Activated CD8-positive, alpha-beta memory T cell treated with anti-CD3 and anti-CD28 coated beads for 48 hours (primary cell): ENCODE measurements at places on chromosomes 7 and 10.

GRCh38 chr10:59945590-59945989, 39.2 kb upstream of the CCDC6 start:
- no peak for DNase-seq

- no peak for DNase-seq
These were observed 19.9 kb upstream of the PCGF5 start for GRCh38 chr10:91200314-91201212.

- DNase-seq: no peak
These were observed 22.4 kb upstream of the DRGX start for GRCh38 chr10:49418328-49418727.

DNA sequence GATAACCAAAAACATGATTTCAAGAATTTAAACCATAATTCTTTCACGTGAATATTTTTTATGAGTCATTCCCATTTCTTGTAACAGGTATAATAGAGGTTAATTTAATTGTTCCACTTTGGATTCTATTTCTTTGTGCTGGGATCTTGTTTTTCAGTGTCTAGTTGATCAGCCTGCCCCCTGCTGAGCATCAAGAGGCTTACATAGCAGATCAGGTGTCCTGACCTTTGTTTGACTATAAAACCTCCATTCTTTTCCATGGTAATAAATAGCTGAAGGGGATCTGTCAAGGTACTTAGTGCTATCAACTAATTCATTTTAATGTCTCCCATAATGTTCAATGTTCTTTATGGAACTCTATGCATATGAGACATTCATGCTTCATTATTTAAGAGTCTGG, 4.9 kb downstream of the COL17A1 start:
- DNase-seq: no peak

DNA sequence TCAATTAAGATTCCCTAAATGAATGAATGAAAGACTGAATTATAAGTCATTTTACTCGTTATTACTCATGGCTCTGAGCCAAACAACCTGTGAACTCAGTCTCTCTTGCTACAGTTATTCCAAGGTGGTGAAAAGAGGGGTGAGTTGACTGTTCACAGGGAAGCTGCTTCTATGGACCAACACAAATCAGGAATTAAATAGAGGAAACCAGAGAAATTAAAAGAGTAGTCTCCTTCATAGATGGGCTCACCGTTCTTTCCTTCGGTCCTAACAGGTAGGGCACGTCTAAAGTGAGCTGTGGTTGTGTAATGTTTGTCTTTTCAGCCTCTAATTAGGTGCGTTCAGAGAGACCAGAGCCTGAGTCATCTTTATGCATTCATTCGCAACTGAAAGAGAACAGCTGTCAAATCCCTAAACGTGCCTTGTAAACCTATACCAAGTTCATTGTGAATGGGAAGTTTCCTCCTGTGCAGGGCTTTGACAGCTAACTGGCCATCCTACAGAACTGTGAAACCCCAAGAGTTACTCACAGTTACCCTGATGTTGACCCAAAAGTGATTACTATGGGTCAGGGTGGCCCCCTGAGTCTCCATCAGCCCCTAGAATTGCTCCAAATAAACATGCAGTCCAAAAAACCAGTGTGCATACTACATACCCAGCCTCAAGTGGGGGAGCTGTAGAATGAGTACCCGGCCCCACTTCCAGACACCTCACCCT, 18.2 kb upstream of the C10orf53 start:
- no peak for DNase-seq

- DNase-seq: no peak
These were observed 202.3 kb downstream of the GRID1 start for GRCh38 chr10:86164174-86164774.

GRCh38 chr7:73977619-73978618, 50.1 kb upstream of the ELN start:
- DNase-seq: no peak

- no peak for DNase-seq
These were observed 51.1 kb upstream of the TSPAN13 start for GRCh38 chr7:16702441-16702840.

GRCh38 chr7:73827567-73828106, 3.2 kb upstream of the CLDN4 start:
- no peak for DNase-seq

- DNase-seq: no peak
These were observed 53.7 kb upstream of the CD36 start for GRCh38 chr7:80584778-80585177.

DNA sequence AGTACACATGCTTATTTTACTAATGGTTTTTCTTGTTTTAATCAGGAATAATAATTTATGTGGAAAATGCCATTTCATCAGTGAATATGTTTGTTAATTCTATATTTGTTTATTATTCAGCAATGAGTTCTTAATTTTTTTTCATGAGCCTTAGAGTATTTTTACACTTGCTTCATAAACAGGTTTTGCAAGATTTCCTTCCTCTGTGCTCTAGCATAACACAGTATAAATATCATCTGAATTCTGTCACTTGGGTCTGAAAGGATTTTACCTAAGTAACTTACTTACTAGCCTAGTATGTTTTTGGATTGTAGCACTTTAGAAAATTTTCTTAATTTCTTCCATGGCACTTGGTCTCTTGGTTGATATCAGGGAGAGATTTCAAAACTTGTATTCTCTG, 45.8 kb downstream of the GLCCI1 start:
- no peak for DNase-seq

- no peak for DNase-seq
These were observed 11.8 kb upstream of the TSPAN12 start for GRCh38 chr7:120869700-120870099.

DNA sequence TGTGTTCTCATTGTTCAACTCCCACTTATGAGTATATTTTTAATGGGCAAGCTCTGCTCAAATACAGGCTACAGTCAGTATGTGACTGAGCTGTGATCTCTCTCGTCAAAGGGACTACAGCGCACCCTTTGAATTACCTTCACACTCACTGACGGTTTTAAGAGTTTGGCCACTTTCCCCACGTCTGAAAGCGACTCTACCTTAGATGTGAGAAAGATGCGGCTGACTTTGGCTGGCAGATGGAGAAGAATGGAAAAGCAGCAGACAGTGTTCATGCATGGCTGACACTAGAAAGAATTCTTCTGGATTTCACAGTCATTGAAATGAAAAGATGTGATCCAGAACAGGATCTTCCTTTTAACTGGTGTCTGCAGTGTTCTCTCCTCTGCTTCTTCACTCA, 2.0 kb upstream of the ATRNL1 start:
- DNase-seq: no peak

DNA sequence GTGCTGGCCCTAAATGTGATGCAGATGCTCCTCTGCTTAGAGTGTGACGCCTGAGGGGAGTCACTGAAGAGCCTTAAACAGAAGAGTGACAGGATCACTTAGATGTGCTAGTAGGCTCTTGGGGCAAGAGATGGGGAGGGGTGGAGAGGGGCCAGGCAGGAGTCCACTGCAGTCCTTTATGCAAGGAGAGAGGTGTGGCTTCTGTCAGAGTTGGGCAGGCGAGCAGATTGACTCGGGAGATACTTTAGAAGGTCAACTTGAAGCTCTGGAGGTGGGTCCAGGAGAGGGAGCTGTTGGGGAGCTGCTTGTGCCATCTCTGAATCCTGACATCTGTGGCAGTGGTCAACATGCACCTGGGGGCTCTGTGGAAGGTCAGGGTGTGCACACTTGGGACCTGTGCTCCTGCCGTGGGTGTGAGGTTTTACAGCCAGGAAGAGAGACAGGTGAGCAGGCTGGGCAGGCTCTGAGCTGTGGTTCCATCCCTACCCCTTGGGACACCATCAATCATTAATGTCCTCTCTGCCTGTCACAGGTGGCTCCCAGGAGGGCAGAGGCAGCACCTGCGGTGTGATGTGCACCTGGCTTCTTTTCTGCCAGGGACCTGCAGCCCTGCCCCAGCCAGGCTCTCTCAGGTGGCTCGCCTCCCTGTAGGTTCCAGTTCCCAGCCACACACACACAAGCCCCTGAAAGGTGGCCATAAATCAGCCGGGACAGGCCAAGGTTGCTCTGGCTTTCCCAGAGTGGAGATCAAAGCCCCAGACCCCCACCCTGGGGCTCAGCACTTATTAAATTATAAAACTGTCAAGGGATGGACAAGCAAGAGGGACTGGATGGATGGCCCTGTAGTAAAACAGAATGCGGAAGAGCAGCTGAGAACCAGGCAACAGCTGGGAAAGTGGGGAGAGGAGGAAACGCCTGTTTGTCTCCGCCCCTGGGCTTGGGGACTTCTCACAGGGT, 14.0 kb downstream of the NEURL1 start:
- DNase-seq: no peak

DNA sequence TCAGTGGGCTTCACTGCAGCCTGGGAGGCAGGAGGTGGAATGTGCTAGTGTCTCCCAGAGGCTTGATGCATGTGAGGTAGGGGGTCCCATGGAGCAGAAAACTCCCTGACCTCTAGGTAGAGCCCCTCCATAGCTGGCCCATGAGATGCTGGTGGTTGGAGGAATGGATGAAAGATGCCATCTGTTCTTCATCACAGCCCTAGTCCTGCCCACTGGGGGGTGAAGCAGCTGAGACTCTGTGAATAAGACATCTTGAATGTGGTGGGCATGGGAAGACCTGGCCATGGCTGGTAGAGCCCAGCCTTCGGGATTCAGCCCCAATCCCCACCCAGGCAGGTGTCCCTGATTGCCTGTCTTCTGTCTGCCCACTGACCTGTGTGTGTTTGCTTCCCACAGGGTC, 92.5 kb downstream of the COL13A1 start:
- no peak for DNase-seq

DNA sequence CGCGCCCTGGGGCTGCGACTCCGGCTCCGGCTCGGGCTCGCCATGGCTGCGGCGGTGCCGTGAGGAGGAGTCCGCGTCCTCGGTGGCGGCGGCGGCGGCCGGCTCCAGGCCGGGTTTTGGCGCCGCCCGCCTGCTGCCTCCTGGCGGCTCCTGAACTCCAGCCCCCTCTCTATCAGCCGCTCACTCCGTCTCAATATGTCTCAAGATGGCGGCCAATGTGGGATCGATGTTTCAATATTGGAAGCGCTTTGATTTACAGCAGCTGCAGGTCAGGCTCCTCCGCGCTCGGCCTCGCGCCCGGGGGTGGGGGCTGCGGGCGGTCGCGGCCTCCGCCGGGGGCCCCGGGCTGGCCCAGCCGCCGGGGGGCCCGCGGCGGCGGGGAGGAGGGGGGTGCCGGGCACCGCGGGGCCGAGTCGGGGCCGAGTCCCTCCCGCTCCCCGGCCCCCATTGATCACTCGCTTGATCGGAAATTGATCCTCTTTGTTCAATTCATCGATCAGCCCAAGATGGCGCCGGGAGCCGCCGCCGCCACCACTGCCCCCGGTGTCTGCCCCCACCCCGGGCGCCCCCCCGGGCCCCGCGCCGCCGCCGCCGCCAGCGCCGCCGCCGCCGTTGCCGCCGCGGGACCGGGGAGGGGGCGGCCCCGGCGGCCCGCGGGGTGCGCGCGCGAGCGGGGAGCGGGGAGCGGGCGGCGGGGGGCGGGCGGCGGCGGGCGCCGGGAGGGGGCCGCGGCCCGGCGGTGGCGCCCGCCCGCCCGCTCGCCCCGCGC, 1.4 kb upstream of the CUX1 start:
- no peak for DNase-seq

- DNase-seq: no peak
These were observed 53.3 kb upstream of the PPIF start for GRCh38 chr10:79293841-79294581.

DNA sequence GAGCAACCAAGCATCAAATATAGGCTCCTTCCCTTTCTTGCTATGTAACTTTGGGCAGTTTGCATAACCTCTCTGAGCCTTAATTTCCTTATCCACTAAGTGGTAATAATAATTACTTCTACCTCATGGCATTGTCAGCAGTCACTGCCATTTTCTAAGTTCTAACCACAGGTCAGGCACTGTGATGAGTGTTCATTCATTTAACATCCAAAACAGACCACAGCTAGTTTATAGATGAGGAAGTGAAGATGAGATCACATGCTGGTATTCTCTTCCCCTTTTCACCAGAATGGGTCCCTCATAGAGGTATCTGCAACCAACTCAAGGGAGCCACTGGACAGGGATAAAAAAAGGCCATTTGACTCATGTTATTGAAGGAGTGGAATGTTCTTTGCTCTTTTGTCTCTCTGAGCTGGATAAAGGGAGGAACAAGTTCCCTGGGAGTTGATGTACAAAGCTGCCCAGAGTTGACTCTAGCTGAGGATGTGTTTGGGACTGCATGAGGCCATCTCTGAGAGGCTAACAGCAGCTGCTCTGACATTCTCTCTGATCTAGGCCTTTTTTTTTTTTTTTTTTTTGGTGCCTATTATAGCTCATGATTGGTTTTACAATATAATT, 65.0 kb downstream of the DNAJC12 start:
- DNase-seq: no peak

DNA sequence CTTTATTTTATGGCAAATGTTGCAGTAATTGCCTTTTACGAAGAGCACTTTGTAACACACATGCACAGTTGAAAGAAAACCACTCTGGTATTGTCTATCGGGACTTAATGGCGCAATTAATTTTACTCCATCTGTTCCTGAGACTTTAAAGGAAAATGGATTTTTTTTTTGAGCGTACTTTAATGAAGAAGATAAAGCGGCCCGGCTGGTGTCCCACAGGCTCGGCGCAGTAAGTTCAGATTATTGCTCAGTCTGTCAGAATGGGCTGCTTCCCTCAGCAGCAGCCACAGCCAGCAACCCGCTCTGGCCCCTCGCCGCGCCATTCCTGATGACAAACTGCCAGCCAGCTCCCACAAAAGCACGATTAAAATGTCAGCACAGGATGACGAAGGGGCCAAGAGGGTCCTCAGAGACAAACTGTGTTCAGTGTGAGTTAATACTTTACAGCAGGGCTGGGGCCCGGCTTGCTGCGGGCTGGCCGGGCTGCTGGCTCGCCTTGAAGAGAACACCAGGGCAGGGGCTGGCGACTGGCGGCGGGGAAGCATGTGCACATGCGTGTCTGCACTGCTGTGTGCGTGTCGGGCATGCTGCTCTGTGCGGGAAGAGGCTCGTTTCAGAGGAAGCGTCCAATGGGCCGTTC, 501.0 kb upstream of the GALNT17 start:
- no peak for DNase-seq

GRCh38 chr7:132491391-132491945, 84.8 kb downstream of the PLXNA4 start:
- no peak for DNase-seq

- no peak for DNase-seq
These were observed 165.1 kb upstream of the WNT16 start for GRCh38 chr7:121163699-121164098.

DNA sequence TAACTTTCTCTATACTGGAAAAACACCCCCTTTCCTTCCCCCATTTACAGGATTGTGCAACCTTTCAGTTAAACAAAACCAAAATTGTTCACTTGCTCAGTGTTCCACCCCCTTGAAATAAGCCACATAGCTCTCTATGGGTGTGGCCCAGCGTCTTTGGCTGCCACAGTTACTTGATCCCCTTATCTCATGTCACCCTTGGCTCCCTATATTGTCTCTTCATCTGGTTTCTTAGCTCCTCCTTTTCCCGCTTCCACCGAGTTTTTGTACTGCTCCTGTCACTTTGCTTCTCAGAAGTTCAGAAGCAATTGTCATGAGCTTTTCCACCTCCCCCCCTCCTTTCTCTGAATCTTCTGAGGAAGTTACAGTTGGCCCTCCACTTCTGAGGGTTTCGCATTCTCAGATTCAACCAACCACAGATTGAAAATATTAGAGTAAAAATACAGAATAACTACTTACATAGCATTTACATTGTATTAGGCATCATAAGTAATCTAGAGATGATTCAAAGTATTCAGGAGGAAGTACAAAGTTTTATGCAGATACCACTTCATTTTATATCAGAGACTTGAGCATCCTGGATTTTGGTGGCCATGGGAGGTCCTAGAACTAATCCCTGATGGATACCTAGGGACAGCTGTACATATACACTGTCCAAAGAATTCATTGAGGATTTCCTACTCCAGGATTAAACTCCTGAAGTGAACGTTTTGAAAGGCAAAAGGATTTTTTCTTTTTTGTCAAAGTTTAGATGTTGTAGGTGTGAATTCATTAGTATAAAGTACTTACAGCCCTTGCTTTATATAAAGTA, 60.4 kb downstream of the ADD3 start:
- DNase-seq: no peak
